Liver (tissue), 10 donors: ENCODE measurements at places on chromosomes 3 and 15. TPM values are rescaled to one million over a fixed set of nuclear protein-coding genes. Genes with fewer than 3 reads are reported as not detected.

DNA sequence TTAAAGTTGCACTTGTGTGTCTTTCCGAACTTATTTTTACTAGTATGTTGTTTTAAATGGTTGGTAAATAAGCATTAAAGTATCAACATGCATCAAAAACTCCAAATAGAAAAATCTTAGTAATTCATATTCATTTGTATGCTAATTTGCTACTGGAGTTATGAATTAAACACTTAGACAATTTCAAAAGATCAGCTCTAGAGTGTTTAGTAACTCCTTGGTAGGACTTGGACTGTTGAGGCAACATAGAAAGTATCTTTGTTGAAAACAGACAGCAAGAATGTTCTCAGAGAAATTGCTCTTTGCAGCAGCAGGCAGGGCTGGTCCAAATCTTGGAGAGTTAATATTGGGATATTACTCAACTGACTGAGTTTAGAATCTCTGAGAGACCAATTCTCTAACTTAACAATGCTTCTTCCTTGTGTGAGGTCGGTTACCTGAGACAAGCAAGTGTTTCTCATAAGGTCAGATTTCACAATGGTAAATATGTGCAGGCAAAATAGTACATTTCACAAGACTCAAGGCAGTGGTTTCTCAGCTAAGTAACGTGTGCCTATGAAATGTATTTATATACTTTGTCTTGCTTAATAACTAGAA, 147.8 kb upstream of the IL12A start:
- H3K4me3 ChIP-seq = no peak overlapping the region
- peaks cover under 1% of the 10 kb centered on the region for H3K4me1 ChIP-seq
- no peak overlapping the region for H3K27ac ChIP-seq
- H3K27me3 ChIP-seq = no peaks in the 10 kb centered on the region
- no peaks in the 10 kb centered on the region for H3K36me3 ChIP-seq
- no peak for DNase-seq

GRCh38 chr3:182568876-182569275, 224.4 kb upstream of the ATP11B start:
- no peak overlapping the region for H3K27ac ChIP-seq
- no peaks in the 10 kb centered on the region for H3K36me3 ChIP-seq
- no peaks in the 10 kb centered on the region for H3K4me1 ChIP-seq
- no peaks in the 10 kb centered on the region for H3K27me3 ChIP-seq

DNA sequence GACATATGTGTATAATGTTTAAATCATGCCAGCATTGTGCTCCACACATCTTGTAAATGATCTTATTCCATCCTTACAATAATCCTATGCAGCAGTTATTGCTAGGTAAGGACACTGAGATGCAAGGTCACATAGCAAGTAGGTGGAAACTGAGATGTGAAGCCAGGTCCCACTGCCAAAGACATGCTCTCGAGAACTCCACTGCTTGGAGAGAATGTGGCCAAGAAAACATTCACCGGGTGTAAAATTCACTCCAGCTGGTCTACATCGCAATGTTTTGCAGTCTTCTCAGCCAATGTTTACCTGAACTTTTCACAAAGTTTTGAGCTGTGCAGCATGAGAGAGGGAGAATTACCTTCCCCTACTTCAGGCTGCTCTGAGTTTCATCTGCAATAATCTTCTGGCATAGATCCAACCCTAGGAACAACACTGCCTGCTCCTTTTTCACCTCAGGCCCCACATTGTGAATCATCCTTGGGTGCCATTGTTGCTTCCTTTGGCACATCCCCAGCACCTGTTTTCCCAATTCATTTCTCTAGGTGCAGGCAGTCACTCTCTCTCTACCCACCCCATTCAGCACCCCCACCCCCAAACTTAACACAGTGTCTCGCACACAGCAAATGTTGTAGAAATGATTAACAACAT, 53.5 kb upstream of the PRTG start:
- no peak overlapping the region for H3K4me3 ChIP-seq
- H3K4me1 ChIP-seq = no peaks in the 10 kb centered on the region
- DNase-seq = no peak
- H3K36me3 ChIP-seq = no peaks in the 10 kb centered on the region

GRCh38 chr3:134325061-134325705, 49.1 kb downstream of the AMOTL2 start:
- peaks cover 3% of the 10 kb centered on the region for H3K4me1 ChIP-seq
- no peak overlapping the region for H3K27ac ChIP-seq
- no peak for DNase-seq
- no peaks in the 10 kb centered on the region for H3K27me3 ChIP-seq

GRCh38 chr15:93478947-93479346, 389.9 kb upstream of the RGMA start:
- no peak for DNase-seq
- no peaks in the 10 kb centered on the region for H3K4me1 ChIP-seq
- H3K27me3 ChIP-seq = no peaks in the 10 kb centered on the region
- H3K27ac ChIP-seq = no peak overlapping the region
- no peaks in the 10 kb centered on the region for H3K36me3 ChIP-seq

GRCh38 chr15:59657635-59658125, 365 bp upstream of the GTF2A2 start:
- H3K27ac ChIP-seq = peak overlapping the region; percentile 36
- H3K4me3 ChIP-seq = peak overlapping the region; percentile 81
- H3K4me1 ChIP-seq = peaks cover 9% of the 10 kb centered on the region
- no peak for DNase-seq

DNA sequence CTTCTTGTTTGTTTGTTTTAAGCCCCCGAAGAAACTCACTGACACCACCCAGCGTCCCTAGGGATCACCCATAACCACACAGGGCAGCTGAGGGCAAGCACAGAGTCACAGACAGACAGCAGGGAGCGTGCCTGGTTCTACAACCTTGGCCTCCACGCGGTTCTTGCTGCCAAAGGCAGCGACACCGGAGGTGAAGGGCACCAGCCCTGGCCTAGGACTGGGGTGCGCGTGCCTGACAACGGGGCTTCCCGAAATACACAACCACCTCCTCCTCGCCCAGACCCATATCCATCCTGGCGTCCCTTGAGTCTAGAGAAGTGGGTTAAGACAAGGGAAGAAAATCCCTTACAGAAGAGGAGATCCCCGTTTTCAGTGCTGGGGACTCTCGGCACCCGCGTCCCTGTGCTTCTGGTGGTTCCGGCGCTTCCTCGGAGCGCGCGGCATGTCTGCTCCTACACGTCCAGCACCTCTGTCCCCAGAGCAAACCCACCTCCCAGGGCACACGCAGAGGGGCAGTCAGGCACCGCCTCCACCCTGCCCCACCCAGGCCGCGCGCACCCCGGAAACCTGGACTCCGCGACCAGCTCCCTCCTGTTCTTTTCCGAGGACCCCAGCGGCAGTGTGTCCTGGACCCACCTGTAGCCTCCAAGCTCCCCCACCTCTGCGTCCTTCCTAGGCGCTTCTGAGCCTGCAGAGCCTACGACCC, 911 bp downstream of the RFTN1 start:
- no peaks in the 10 kb centered on the region for H3K36me3 ChIP-seq
- peak overlapping the region; percentile 94 for H3K27ac ChIP-seq
- DNase-seq = no peak
- peak overlapping the region; percentile 70 for H3K4me3 ChIP-seq
- H3K4me1 ChIP-seq = peaks cover 5% of the 10 kb centered on the region
- no peaks in the 10 kb centered on the region for H3K27me3 ChIP-seq

Gene NR2E3
- total RNA-seq = 0.17 TPM

DNA sequence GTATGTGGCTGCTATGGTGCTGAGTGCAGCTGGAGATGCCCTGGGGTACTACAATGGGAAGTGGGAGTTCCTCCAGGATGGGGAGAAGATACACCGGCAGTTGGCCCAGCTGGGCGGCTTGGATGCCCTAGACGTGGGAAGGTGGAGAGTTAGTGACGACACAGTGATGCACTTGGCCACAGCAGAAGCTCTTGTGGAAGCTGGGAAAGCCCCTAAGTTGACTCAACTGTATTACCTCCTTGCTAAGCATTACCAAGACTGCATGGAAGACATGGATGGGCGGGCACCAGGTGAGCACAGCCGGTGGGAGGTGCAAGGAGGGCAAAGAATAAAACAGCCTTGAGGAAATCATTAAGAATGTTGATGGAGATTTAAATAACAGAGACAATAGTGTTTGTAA, 2.9 kb downstream of the ADPRH start:
- no peak for DNase-seq
- H3K27me3 ChIP-seq = no peaks in the 10 kb centered on the region
- no peak overlapping the region for H3K4me3 ChIP-seq
- H3K27ac ChIP-seq = no peak overlapping the region

DNA sequence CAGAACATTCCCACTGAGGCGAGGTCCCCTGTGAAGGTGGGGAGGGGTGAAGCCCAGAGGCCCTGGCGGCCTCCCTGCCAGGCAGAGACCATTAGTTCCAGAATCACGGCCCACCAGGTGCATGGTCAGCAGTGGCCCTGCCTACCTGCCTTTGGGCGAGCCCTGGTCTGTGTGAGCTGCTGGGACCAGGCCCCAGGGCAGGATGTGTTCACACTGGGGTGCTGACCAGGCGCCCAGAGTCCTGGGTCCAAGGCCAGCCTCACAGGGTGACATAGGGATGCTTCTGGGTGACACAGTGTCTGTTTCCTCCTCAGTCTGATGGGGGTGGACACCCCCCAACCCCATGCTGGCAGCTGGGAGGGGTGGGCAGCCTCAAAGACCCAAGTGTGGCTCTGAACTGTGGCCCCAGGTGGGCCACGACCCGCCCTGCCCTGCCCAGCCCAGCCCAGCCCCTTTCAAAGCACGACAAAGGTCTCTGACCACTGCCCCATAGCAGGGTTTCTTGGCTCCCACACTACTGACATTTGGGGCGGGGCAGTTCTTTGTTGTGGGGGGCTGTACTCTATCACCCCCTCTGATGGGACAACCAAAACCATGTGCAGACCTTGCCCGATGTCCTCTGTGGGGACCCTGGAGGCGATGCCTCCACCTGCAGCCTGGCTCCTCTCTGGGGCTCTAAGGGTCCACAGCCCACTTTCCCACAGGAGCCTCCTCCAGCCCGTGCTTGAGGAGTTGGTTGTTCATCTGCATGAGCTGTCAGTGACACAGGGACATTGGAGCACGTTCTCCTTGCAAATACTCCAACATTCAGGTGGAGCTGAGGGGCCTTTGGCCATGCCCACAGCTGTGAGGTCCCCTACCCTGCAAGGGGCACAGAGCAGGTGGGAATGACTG, 44.8 kb upstream of the SLC41A3 start:
- H3K27ac ChIP-seq = no peak overlapping the region
- no peaks in the 10 kb centered on the region for H3K27me3 ChIP-seq
- peak; percentile 19 for DNase-seq
- H3K36me3 ChIP-seq = peaks cover 54% of the 10 kb centered on the region
